LNCaP clone FGC (cell line): ENCODE measurements at places on chromosomes 4 and X.

GRCh38 chr4:13137390-13137789 is 346.8 kb downstream of the RAB28 start:
- DNase-seq: no peak

DNA sequence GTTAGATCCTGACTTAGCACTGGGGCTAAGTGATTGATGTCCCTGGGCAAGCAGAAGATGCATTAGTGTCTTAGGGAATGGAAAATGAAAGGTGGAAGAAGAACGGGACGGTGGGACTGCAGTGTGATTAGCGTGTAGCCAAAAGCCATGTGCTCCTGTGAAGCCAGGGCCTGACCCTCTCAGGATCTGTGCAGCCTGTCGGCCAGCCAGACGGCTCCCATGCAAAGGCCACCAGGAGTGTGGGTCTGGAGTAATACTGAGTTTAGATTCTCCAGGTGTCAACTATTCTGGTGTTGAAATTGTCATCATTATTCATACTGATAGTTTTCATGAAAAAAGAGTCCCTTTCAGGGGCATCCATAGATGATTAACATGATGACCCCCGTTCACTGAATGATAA is 32.0 kb downstream of the REELD1 start:
- no peak for DNase-seq

DNA sequence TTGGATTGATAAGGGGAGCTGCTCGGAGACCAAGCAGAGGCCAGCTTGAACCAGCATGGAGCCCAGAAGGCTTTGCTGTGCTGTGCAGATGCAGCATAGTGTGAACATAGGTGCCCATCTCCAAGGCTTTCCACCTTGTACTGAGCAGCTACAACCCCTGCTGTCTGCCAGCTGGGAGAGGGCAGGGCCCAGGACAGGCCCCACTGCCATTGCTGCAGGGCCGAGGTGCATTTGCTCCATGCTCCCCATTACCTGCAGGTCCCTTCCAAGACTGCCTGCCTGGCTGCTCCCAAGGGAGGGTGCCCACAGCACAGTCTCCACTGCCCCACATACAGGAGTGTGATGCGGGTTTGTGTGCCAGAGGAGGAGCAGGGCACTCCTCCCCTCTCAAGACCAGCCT is 1016.0 kb upstream of the INTU start:
- DNase-seq: no peak

- no peak for DNase-seq
Observed at GRCh38 chrX:107738272-107738671, 37.3 kb downstream of the TSC22D3 start.

GRCh38 chr4:112704991-112705845 is 68.3 kb downstream of the LARP7 start:
- no peak for DNase-seq

GRCh38 chrX:151031391-151031975 is 48.3 kb downstream of the HMGB3 start:
- no peak for DNase-seq

- no peak for DNase-seq
Observed at GRCh38 chrX:147741776-147742175, 169.9 kb upstream of the FMR1 start.

- no peak for DNase-seq
Observed at GRCh38 chr4:76058302-76058701, 16.2 kb upstream of the ART3 start.

GRCh38 chr4:35965300-35965699 is 279.0 kb downstream of the ARAP2 start:
- no peak for DNase-seq

DNA sequence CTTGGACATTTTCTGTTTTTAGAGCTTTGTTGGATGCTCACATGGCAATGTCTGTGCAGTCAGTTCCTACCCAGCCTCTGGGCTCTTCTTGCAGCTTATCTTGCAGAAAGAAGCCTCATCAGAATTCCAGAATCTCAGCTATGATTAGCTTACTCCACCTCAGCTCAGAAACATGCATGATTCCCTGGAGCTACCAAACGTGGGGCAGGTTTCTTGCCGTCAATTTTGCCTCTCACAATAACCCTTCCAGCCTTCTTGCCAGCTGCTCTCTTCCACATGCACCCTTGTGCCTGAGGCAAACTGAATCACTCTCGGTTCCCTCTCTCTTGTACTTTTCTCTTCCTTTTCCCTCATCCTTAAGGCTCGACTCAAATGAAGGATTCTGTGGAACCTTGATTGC is 141.4 kb downstream of the PTTG2 start:
- DNase-seq: no peak

DNA sequence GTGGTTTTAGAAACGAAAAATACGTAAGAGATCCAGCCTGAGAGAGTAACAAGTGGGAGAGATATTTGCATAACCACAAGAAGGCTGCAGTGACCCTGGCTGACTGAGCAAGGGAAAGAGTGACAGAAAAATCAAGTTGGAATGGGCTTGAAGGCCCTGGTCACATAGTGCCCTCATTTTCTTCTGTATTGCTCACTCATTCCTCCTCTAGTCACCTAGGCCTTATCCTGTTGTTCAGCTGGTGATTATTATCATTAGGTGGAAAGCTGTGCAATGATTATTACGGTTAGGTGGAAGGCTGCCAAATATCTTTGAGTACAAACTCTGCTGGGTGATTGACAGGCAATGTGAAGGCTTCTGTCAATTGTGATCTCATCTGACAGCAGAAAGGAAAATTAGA is 2384.1 kb downstream of the PCDH7 start:
- no peak for DNase-seq

- no peak for DNase-seq
Observed at GRCh38 chr4:90542216-90542615, 415.0 kb downstream of the CCSER1 start.

DNA sequence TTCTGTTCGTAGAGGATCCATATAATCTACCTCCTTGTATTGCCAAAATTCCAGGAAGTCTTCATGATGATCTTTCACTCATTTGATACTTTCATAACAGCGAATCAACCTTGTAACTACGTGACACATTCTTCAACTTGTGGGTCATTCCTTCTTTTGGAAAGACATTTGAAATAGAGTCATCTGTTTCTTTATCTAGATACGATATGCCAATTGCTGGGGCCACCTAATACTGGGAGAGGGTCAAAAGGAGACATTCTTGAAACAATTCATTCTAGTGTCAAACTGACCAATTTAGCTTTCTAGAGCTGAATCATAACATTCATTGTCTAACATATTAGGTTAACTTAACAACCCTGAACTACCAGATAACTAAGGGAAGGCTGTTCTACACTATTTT is 62.9 kb upstream of the SMAD1 start:
- no peak for DNase-seq

DNA sequence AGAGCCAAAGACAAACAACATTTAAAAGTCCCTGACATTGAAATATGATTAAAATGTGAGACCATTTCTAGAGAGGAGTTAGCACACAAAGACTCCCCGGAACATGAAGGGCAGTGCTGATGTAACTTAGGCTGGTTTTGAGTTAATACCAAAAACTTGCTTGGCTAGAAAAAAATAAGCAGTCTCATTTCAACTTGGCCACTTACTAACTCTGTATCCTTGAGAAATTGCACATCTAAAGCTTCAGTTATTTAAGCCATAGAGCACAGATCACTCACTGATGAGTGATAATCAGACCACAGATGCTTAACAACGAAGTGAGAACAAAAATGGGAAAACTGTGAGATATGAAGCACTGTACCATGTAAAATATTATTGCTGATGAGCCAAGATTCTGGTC is 65.9 kb upstream of the MAOA start:
- DNase-seq: no peak

DNA sequence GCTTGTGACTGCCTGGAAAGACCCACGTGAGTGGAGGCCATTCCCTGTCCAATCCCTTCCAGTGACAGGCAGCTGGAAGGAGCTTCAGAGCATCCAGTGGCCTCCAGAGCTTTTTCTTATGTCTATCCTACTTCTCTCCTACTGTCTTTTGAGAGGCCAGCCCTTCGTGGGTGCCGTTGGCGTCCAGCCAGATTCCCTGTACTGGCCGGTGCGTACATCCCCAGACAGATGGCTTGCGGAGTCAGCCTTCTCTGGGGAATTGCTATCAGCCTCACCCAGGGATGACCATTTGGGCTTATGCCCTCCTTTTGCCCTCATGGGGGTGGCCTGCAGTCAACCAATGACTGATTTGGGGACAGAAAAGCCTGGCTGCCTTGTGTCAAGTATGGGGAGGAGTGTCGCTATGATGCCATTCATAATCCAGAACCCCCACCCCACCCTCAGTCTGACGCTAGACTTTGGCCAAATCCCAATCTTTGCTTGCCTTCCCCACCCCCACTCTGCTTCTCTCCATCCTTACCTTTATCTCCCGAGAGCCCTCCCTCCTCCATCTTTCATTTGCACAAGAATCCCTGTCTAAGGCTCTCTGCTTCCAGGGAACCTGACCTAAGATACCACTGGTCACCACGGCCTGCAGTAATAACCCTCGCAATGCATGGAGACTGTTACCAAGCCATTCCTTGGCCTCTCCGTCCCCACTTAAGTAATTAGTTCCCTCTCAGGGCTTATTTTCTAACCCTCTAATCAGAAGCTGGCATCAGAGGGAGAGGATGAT is 150.3 kb upstream of the BCOR start:
- DNase-seq: no peak
